ENCODE measurements at places on chromosomes 2 and 18.

DNA sequence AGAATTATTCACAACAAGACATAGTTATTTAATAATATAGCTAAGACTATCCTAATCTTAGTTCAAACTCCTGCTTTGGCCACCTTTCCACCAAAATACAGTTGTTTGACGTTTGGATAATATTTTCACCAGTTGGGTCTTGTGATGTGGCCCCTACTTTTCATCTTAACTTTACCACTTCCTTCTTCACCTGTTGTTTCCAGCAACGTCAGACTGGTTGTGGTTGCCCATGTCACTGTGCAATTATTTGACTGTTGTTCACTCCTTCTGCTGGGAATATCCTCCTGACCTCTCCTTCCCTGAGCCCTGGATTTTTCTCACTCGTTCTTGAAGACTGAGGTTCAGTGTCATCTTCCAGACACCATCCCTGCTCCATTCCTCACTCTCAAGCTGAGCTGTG, 132.2 kb upstream of the RASGRP3 start:
- no peak for DNase-seq

- no peak for DNase-seq
Observed at GRCh38 chr2:192159736-192160135, 35.0 kb downstream of the TMEFF2 start.

DNA sequence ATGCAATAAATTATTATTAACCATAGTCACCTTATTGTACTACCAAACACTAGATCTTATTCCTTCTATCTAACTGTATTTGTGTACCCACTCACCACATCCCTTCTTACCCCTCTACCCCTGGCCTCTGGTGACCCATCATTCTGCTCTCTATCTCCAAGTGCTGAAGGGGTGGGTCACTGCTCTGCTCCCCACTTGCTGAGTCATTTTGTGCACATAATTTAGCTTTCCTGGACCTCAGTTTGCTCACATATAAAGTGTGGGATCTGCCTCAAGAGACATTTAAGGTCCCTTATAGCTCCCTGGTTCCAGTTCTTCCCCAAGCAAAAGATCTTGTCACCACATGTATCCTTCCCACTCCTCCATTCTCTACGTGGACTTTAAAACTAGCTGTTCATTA, 169.4 kb downstream of the ZNF385B start:
- no peak for DNase-seq

GRCh38 chr2:124975648-124976047, 950.6 kb downstream of the CNTNAP5 start:
- DNase-seq: no peak

DNA sequence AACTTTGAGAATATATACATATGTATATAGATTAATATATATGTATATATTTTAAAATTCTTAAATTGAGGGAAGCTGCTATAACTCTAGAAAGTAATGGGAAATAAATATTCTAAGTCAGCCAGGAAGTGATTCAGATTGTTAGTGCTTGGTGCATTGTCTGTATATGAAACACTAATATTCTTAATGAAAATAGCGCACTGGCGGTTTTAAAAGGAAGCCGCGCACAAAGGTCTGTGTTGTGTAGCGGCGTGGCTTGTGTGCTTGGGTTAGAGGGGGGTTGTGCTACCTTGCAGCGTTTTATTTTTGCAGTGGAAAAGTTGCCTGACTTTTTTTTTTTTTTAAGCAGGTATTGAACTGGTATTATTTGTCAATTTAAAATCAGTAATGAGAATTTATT, 11.3 kb downstream of the TSHZ1 start:
- DNase-seq: no peak

DNA sequence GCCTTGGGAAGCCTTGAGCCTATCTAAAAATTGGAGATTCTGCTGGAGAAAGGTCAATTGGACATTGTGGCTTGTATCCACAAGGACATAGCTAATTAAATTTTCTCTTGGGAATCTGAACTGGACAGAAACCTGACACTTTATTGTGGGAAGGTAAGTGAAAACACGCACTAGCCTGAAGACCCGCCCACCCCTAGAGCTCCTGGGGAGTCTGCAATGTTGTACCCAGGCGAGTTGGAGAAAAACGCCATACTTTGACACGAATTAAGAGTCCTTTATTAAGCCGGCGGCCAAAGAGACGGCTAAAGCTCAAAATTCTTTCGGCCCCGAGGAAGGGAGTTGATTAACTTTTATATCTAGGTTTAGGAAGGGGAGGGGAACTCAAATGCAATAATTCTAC, 1.2 kb upstream of the ZNF892 start:
- DNase-seq: no peak

DNA sequence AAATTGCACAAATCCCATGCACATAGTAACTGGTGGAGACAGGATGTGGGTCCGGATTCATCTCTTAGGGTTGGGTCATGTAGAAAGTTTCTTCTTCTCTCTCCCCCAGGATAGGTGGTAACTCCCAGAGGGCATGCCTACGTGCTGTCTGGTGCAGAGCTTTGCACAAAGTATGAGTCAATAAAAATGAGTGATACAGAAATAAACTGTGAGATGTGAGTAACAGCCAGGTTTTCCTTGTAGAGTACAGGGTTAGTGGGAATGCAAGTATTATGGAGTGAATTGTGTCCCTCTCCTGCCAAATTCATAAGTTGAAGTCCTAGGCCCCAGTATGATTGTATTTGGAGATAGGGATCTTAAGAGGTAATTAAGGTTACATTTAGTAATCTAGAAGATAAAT, 289.4 kb downstream of the ALK start:
- no peak for DNase-seq

DNA sequence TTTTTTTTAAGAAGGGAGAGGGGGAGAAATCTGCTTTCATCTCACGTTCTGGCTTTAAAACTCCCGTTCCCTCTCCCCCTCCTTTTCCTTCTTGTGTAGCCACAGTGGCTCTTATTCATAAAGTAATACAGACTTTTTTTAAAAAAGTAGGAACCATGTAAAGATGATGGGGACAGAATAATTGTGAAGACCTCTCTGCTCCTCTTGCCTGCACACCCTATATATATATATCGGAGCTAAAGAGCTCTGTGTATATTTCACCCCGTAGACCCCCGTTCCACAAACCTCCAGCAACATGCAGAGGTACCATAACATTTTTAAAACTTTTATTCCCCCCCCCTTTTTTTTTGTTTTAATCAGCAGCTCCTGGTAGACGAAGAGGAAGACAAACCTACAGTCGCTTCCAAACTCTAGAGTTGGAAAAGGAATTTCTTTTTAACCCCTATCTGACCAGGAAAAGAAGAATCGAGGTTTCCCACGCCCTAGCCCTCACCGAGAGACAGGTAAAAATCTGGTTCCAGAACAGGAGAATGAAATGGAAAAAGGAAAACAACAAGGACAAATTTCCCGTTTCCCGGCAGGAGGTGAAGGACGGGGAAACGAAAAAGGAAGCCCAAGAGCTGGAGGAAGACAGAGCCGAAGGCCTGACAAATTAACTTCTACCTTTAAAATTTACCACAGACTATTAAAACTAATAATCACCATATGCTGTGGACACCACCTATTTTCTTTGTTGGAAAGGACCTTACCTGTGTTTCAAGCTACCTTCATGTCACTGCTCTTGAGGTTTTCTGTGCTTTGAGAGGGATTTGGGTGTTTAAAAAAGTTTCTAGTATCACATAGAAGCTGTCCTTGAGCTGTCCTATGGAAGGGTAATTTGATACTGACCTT, 1.7 kb downstream of the HOXD8 start:
- DNase-seq: no peak

GRCh38 chr2:119008108-119008507, 66.1 kb downstream of the MARCO start:
- no peak for DNase-seq

GRCh38 chr2:128644718-128645256, 326.1 kb upstream of the HS6ST1 start:
- no peak for DNase-seq

DNA sequence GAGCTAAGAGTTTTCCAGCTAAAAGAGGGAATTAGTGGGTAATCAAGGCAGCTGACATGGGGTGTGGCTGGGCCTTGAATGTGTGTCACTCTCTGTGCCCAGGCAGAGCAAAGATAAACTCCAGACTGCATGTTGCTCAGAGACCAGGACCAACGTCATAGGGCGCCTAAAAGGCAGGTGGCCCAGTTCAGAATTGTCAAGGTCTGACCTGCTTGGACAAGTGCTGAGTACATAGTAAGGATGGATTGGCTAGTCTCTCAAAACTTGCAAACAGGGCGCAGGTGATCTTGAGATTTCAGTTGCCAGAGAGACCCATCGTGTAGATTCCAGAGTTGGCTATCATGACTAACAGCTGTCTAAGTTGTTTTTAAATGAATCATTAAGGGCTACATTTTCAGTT, 19.0 kb downstream of the CLUL1 start:
- no peak for DNase-seq

- DNase-seq: no peak
Observed at GRCh38 chr2:15225131-15225530, 336.0 kb downstream of the NBAS start.

DNA sequence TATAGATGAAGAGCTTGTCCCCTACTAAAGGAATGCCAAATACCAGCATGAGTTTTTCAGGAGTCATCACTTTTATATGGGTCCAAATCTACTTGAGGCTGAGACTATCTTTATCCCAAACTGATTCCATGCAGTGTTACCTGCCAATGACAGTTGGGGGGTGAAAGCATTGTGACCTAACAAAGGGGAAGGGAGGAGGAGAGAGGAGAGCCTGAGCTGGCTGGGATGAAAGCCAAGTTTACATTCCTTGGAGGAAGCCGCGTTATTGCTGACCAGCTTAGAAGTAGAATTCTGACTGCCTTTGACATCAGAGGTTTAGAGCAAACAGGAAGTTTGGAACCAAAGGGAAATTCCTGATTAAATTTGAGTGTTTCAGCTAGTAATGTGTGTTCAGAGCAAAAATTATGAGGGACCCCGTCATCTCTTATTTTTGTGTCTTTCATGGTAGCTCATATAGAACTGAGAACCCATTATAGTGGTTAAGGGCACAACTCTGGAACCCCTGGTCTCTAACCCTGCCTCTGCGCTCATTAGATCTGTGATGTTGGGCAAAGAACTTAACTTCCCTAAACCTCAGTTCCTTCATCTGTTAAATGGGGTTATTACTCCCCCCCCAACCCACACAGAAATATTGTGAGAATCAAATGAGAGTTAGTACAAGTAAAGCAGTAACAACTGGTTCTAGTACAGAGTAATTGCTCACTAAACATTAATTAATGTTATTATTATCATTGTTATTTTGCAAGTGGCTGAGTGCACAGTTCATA, 199.3 kb upstream of the EPAS1 start:
- DNase-seq: peak; percentile 39

- no peak for DNase-seq
Observed at GRCh38 chr18:51108330-51108729, 78.3 kb downstream of the SMAD4 start.

DNA sequence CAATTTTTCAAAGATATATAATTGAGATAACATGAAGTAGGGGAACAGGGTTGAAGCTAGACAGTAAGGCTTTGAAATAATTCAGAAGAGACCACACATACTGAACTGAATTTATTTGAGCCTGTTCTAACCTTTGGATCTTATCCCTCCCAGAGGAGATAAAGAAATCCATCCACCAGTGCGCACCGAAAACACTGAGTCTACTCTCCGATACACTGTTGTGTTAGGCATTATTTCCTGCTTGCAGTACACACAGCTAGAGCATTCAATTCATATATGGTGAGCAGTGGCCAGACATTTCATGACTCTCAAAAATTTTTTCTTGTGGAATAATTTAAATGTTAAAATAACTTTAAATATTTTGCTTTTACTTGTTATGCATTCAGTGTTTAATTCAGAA, 342.7 kb downstream of the GPD2 start:
- no peak for DNase-seq

DNA sequence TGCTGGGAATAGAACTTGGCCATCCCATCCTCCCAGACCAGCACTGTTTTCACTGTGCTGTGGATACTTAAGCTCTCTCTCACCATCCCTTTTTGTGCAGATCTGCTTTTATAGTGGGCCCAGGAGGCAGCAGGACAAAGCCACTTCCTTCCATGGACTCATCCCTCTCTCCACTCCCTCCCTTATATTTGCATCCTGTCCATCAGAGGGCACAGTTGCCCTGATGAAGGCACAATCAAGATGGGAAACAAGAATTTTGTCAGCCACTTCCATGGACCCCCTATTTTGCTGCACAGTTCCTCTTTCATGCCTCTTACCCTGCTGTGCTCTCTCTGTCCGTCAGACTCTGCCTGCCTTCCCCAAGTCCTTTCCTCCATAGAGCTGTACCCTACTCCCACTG, 338.7 kb downstream of the HRH4 start:
- no peak for DNase-seq

- DNase-seq: no peak
Observed at GRCh38 chr18:29164993-29165599, 988.2 kb upstream of the CDH2 start.

- DNase-seq: no peak
Observed at GRCh38 chr2:237154884-237155851, 69.5 kb downstream of the COPS8 start.

GRCh38 chr18:34431042-34431441, 206.3 kb upstream of the NOL4 start:
- DNase-seq: no peak

DNA sequence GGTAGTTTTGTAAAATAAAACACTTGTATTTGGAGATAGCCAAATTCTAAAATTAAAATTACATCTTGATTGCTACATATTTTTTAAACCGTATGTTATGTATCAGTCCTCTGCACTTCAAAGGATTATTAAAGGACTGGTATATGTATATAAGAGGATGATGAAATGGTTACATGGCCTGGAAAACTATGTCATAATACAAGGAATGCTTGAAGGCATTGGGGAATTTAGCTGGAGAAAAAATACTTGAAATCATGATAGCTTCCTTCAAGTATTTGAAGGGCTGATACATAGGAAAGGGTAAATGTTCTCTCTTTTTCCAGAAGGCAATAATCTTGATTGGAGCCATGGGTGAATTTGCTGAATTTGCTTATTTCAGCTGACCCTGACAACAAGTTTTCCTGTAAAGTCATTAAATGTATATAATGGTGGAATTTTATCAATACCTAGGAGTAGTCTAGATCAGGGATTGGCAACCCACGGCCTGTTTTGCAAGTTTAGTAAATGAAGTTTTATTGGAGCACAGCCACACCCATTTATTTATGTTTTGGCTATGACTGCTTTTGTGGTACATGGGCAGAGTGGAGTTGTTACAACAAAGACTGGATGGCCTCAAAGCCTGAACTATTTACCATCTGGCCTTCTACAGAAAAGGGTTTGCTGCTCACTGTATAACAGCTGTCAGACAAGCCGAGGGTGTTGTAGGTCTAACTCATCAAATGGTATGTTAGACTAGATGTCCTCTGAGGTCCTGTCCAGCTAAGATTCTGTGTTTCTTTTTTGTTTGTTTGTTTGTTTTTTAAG, 34.4 kb downstream of the ACYP2 start:
- DNase-seq: no peak

DNA sequence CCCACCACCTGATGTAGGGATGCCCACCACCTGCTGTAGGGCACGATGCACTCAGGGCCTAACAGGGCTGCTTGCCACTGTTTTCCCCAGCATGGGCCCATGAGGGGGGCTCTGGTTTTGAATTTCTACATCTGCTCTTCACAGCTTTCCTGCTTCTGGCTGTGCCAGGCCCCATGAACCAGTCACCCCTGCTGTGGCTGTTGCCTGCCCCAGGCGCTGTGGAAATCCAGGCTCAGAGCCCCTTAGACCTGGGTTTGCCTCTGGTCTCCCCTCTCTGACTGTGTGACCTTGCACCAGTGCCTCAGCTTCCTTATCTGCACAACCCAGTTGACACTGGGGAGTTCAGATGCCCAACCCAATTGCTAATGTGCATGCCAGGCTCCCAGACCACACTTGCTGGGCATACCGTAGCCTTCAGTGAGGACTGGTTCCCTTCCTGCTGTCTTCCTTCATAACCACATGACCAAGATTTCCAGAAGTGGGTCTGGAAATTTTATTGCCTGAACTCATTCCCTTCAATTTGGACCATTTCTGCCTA, 6.0 kb upstream of the MLPH start:
- DNase-seq: no peak

- no peak for DNase-seq
Observed at GRCh38 chr2:151669585-151670081, 64.6 kb downstream of the NEB start.

Measured in globus pallidus (tissue), 1 donor.